ENCODE measurements at places on chromosomes 2 and 18.

- DNase-seq: no peak
Measured at GRCh38 chr2:118053681-118054080, 34.6 kb upstream of the INSIG2 start.

DNA sequence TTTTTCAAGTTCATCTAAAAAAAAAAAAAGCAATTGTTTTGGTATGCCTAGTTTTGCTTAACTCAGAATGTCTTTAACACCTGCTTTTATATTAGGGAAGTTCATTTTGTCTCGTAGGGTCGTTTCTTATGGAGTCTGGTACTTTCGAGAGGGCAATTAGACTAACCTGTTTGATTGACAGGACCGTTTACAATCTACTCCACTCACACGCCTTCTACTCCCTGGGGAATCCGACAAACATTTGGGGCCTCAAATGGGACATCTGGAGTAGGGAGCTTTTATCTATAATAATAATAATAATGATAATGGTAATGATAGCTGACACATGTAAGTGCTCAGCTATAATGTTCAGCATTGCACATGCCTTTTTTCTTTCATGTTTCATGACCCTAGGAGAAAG, 261.6 kb upstream of the RASGRP3 start:
- no peak for DNase-seq

DNA sequence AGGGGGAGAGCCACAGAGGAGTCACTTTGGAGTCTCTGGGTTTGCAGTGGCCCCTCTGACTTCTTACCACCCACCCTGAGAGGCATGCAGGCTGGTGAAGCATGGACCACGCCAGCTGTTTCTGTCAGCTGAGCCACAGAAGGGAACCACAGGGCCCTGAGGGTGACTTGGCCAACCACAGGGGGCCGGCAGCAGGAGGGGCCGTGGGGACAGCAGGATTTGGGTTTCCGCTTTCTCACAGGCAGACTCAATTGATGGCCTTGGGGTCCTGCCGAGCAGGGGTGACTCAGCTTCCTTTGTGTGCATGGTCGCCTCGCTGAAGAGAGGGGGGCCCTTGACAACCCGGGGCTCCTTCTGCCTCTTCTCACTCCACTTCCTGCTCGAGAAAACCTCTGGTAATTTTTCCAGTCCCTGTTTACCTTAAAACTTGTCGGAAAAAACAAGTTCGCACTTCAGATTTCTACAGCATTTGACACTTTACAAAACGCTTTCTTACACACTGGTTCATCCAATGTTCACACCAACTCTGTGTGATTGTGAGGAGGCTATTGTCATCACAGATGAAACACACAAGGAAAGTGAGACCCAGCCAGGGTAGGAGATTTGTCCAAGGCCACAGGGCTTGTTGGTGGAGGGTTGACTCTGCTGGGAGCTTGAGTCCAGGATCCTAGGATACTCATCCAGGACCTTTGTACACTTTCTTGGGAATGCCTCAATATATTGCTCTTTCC, 311.2 kb downstream of the LPIN1 start:
- DNase-seq: no peak

DNA sequence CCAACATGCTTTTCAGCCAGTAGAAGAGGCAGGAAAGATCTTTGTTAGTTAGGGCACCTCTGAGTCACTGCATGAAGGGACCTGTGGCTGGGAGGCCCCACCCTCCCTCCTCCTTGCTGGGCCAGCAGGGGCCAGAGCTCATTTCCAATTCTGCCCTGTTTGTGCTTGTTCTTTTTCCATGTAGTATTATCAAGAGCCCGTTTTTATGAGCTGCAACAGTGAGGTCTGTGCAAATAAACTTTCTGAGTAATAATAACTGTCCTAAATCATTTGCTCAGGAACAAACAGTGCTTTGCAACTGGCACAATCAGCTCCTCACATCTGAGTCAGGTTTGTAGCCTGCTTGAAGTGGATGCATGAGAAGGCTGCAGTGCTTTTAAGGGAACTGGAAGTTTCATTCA, 128.0 kb downstream of the ARL4C start:
- DNase-seq: no peak

GRCh38 chr2:99256677-99257076, 1.2 kb upstream of the LYG2 start:
- no peak for DNase-seq

GRCh38 chr2:30255466-30256408, 24.4 kb downstream of the LBH start:
- DNase-seq: no peak

DNA sequence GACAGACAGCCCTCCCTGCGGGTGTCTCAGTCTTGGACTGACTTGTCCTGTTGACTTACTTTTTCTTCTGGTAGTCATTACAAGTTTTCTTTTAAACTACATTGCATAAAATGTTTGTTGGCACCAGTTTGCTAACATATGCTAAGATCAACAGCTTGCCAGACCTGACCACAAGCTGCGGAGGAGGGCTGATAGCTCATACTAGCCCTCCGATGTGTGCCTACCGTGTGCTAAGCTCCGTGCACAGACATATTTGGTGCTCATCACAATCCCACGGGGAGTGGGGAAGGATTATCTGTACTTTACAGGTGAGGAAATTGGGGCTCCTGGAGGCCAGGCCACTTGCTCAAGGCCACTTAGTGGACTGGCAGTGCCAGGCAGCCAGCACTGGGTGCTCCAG, 72.8 kb upstream of the YPEL5 start:
- no peak for DNase-seq
